ENCODE measurements at places on chromosomes 4 and X.

DNA sequence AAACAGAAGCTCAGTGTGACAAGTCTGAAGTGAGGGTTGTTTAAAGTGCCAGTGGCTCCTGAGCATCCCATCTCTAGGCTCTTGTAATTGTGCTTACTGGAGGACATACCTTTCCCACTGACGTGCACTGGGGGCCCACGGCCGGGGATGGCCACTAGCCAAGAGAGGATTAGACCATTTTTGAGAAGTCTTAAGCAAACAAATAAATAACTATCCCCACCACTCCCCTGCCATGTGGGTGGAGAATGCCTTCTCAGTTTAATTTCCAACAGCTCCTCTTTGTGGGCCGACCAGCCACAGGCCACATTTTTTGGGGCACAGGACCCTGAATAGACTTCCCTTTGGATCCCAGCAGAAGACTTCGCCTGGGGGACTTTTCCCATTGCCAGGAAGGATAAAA lies 125.0 kb upstream of the MSX1 start:
- no peak for DNase-seq

- no peak for DNase-seq
Observed at GRCh38 chr4:127045861-127046260, 586.9 kb upstream of the INTU start.

DNA sequence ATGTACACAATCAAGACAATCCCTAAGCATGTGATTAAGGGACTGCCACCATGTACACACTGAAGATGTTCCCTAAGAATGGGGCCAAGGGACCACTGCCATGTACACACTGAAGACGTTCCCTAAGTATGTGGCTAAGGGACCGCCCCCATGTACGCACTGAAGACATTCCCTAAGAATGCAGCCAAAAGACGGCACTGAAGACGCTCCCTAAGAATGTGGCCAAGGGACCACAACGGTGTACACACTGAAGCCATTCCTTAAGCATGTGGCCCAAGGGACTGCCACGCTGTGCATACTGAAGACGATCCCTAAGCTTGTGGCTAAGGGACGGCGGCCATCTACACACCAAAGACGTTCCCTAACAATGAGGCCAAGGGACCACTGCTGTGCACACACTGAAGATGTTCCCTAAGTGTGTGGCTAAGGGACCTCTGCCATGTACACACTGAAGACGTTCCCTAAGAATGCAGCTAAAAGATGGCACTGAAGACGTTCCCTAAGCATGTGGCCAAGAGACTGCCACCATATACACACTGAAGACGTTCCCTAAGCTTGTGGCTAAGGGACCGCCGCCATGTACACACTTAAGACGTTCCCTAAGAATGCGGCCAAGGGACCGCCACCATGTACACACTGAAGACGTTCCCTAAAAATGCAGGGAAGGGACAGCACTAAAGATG lies 26.4 kb downstream of the DHRSX start:
- no peak for DNase-seq

- no peak for DNase-seq
Observed at GRCh38 chr4:179836179-179837075, 2394.2 kb upstream of the AGA start.

- DNase-seq, result no peak
Observed at GRCh38 chrX:16643176-16643575, 6.8 kb upstream of the S100G start.

GRCh38 chr4:153152501-153153338 lies 51.5 kb upstream of the TRIM2 start:
- peak; percentile 70 for DNase-seq

DNA sequence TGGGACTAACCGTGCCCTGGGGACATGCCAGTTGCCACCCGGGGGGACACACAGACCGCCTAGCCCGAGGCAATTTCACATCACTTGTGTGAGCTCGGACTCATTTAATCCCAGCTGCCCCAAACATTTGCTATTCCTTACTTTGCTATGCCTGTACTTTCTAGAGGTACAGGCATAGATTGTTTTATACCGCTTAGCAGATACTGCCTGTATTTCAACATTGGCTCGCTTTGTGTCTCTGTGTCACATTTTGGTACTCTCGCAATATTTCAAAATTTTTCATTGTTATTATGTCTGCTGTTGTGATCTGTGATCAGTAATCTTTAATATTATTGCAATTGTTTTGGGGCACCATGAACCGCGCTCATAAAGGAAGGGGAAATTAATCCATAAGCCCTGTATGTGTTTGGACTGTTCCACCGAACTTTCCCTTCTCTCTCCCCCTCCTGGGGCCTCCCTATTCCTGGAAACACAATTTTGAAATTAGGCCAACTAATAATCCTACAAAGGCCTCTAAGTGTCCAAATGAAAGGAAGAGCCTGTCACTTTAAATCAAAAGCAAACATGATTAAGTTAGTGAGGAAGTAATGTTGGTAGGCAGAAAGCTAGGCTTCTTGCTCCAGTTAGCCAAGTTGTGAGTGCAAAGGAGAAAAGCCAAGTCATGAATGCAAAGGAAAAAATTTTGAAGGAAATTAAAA lies 568 bp upstream of the CASP6 start:
- DNase-seq, result no peak
